ENCODE measurements at places on chromosomes 2 and 18.

DNA sequence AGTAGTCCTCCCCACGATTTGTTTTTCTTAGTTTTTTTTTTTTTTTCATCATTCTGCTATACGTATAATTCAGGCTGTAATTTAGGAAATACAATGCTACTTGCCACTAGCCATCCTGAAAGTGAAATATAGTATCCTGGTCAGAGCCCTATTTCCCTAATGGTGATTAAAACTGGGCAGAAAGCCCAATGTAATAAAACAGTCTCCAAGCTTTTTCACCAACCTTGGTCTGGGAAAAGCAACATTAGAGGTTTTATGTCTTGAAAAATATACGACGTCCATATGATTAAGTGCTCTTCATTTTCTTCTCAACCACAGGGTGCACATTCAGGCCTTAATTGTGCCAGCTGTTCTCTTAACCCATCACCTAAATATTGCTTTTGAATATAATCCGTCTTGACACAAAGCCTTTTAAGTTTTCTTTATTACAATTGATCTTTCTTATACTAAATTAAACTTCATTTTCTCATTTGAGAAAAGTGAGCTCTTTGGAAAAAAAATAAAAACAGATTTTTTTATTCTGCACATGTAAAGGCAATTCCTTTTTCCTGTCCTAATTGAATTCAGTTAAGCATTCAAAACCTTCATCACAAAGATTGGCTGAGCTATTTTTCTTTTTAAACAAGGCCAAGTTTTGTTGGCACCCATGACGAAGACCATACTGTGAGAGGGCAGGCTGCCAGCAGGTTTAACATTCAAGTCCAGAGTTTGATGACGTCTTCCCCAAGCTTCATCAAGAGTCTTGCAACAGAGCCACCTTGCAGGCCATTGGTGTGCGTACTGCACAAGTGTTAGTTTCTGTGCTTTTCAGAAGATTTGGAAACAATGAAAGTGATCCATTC lies 52.7 kb downstream of the MAP2 start:
- DNase-seq: no peak

DNA sequence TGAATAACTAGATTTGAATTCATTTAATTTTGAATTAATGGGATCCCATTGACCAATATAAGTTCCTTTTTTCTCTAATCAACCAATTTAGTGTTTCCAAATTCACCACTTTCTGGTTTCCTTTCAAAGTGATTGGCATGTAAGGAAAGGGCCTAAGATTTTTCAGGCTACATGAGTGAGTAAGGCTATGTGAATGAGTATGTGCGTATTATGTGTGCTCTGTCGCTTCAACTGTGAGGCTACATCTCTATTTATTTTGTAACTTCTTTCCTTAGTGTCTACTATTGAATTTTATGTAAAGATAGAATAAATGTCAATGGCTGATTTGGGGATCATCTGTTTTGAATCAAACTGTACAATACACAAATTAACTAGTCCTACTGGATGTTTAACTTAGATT lies 110.6 kb downstream of the ABCA12 start:
- no peak for DNase-seq

DNA sequence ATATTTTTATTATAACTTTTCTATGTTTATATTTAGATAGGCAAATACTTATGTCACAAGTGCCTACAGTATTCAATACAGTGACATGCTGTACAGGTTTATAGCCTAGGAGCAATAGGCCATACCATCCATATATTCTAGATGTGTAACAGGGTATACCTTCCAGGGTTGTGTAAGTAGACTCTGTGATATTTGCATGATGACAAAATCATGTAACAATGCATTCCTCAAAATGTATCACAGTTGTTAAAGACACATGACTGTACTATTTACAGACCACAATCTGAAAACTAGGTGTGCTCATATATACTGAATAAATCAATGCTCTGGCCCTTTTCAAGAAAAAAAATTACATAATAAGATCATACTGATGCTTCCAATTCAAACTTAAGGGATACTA lies 433.2 kb upstream of the RGPD4 start:
- no peak for DNase-seq

GRCh38 chr18:9453283-9453682 lies 22.0 kb upstream of the RALBP1 start:
- no peak for DNase-seq

- DNase-seq: no peak
Observed at GRCh38 chr2:184178229-184178628, 420.1 kb upstream of the ZNF804A start.

DNA sequence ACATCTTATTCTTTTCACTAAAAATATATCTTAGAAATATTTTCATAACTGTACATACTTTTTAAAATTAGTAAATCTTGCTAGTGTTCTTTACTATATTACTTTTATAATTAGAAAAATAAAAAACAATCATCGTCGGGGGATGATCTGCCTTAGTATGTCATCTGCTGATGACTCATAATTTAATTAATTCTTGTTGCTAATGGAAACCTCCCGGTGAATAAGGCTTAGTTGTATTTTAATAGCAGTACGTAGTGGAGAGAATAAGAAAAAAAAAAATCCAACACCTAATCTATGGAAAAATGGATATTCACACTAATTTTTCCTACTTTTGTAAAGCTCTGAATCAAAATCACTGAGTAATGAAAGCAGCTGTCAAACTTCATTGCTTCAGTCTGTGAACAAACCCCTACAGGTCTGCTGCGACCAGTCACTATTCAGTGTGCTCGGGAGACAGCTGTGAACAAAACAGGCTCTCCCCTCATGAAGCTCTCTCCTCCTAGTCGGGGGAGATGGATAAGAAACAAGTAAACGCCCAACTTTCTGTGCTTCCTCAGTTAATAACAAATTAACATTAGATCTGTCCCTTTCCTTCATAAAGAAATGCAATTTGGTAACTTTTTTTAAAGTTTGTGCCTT lies 97.4 kb upstream of the UPP2 start:
- peak; percentile 60 for DNase-seq

DNA sequence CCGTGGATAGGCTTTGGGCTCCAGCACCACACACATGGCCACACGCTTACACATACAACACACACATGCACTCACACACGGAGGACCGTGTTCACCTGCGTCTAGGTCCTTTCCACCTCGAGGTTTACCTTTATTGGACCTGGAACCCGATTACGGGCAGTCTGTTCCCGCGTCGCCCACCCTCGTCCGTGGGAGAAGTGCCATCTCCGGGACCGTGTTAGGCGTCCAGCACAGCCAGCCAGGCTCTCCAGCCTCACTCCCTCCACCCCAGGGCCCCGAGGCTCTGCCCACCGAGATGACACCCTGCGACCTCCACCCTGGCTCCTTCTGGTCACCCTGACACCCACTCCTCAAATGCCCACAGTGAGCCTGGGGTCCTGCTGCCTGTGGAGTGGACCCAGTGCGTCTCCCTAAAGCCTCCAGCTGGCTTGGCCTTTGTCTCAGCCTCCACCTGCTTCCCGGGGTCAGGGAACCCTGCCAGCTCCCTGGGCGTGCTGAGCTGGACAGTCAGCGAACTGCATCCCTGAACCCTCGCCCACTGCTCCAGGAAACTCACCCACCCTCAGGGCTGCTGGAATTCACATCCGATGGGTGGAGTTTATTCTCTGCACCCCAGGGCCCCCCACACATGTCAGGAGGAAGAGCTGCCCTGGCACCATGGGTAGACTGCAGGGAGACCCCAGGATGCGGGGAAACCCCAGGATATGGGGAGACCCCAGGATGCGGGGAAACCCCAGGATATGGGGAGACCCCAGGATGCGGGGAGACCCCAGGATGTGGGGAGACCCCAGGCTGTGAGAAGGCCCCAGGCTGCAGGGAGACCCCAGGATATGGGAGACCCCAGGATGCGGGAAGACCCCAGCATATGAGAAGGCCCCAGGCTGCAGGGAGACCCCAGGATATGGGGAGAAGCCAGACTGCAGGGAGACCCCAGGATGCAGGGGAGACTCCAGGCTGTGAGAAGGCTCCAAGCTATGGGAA lies 33.0 kb downstream of the ADI1 start:
- no peak for DNase-seq

DNA sequence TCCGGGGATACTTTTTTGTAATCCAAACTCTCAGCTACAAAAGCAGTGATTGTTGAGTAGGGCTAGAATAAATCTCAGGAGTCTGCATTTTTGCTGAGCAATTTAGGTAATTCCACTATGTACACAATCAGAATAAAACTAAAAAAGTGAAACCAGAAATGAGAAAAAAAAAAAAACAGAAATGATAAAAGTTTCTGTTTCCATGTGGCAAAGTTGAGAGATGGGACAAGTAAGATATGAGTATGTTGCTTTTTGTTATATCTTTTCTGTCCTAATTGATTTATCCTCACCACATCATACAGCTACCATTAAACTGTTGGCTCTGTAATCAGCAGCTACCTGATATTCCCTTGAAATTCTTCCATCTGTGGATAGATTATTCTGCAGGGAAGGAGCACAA lies 92.7 kb downstream of the VWC2L start:
- no peak for DNase-seq

DNA sequence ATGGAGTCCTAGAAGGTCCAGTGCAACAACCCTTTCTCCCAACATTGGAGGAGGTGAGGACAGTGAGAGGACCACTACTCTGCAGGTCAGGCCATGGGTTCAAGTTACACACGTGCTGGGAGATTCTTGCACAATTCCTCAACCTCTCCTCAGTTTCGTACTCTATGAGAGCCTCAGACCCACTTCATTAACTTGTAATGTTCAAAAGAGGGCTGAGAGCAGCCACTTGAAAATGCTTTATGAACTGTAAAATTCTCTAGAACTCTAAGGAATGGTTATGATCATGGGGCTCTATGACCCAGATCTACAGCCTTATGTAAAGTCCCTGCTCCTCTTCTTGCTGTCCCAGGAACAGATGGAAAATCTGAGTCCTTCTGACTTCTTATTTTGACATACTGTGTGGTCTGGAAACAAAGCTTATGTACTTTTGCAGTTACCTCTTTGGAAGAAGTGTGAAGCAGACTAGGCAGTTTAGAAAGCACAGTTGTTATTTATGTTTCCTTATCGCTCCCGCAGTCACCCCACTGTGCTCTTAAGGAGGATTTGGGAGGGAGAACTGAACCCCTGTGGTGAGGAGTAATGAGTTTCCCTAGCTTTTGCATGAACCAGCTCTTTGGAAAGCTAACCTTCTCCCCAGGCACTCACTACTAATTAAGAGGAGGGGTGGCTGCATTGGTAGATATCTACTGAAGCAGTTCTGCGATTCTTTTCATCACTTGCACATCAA lies 296.6 kb downstream of the LRRTM1 start:
- DNase-seq: no peak

GRCh38 chr2:172525601-172526000 lies 30.3 kb upstream of the PDK1 start:
- no peak for DNase-seq

- DNase-seq: no peak
Observed at GRCh38 chr18:22367303-22367702, 50.4 kb downstream of the CTAGE1 start.
